Cortex of kidney (tissue), 1 donor: ENCODE measurements at places on chromosomes 3 and 15.

DNA sequence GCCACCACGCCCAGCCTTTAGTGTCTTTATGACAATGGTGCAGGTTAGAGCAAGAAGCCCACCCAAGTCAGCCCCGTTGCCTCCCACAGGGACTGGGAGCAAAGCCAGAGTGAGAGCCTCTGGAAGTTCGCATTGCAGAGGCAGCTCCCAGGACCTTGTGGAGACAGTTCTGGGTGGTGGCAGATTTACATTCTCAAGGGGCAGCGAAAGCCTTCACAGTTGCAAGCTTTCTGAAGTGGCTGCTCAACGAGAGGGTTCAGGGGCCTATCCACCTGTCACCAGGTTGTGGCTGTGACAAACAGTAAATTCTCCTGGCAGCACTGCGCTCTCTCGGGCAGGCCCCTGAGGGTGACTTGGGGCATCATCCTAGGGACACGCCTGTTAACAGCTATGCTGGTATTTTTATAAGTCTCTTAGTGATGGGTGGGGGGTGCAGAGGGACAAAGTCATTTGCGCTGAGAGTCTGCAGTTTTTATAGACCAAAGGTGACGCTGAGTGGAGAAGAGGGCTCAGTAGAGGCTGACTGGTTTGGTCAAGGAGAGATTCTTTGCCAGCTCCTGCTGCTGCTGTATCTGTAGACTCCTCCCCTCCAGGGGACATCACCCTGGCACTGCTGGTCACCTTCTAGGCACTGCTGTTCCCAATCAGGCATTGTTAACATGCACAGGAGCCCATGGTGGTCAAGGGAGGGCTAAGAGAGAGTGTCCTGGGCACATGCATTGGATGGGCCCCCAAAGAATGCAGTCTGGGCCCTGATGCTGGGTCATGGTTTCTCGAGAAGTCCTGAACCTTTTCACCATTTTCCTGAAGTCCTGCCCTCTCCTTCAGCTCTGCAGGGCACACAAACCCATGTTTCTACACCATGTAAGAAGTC is 57.5 kb upstream of the KLF13 start:
- DNase-seq = no peak

- DNase-seq = no peak
Measured at GRCh38 chr3:26621906-26622620, 509 bp upstream of the LRRC3B start.

DNA sequence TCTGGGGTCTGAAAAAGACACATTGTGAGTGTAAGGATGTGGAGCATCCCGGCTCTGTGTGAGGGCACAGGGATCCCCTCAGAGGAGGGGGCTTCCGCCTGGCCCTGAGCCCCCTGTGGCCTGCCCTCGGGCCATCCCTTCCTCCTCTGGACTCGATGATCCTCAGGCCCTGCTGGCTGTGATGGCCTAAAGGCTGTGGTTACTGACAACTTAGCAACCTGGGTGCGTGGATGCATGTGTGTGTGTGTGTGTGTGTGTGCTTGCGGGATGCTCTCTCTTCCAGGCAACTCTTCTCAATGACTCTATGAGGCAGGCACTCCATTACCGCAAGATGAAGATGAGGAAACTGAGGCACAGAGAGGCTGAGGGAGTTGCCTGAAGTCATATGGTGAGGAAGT is 66.0 kb downstream of the ASB7 start:
- no peak for DNase-seq

GRCh38 chr15:57320631-57321220 is 55.6 kb upstream of the CGNL1 start:
- no peak for DNase-seq

DNA sequence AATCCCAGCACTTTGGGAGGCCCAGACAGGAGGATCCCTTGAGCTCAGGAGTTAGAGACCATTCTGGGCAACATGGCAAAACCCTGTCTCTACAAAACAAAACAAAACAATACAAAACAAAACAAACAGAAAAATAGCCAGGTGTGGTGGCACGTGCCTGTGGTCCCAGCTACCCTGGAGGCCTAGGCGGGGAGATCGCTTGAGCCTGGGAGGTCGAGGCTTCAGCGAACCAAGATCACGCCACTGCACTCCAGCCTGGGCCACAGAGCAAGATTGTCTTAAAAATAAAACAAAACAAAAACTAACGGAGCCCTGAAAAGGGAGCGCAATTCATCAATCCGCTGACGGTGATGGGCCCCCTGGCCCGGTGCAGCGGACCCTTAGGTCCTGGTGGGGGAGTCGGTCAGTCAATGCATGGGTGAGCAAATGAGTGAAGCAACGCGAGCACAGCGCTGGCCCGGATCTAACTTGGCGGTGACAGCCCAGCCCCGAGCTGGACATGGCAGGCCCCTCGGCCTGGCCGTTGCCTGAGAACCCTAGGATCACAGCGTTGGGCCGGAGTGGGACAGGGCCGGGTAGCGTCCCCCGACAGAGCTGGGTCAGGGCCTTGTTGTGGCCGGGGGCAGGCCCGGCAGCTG is 52.4 kb upstream of the BLM start:
- no peak for DNase-seq

DNA sequence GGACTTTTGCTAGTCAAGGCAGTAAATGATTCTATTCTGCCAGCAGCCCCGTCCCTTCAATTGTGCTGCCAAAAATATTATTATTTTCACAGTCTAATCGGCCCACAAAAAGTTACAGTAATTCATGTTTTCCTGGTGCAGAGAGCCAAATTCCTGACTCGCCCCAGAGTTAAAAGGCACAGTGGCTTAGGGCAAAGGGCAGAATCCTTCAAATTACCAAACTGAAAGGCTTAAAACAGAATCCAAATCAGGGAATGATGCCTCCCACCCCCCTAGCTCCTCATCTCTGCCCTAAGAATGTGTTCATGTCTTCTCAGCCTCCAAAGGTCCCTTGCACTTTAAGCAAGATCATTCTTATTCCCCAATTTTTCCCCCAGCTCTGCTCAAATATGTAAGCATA is 477.8 kb upstream of the PROK2 start:
- no peak for DNase-seq

DNA sequence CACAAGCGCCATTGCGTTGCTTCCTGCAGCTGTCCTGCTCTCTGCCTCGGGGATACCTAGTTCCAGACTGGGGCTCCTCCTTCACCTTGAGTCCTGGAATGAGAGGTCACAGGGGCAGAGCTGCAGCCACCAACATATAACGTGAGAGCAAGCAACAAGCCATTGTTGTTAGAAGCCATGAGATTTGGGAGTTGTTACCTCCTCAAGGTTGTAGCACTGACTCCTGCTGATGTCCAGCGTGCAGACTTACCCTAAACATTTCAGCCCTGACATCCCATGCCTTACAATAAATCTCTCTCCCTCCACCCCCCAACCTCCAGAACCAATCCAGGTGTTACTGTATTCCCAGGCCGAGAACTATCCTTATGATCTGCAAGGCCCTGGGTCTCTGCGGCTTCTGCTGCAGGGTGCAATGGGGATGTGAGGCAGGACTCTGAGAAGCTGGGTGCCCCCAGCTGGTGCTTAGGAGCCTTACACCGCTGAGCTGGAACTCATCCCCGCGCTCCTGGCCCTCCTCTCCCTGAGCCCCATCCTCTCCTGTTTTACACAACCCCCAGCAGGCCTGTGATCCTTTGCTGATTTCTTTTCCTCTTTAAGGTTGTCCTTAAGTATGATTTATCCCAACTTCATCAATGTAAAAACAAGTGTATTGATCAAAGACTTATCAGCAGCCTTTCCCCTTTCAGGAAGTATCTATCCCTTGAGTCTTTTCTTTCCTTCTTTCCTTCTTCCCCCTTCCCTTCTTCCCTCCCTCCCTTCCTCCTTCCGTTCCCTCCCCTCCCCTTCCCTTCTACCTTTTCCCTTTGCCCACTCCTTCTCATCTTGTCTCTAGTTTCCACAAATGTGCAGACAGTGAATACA is 84.2 kb upstream of the ABHD2 start:
- DNase-seq = no peak

DNA sequence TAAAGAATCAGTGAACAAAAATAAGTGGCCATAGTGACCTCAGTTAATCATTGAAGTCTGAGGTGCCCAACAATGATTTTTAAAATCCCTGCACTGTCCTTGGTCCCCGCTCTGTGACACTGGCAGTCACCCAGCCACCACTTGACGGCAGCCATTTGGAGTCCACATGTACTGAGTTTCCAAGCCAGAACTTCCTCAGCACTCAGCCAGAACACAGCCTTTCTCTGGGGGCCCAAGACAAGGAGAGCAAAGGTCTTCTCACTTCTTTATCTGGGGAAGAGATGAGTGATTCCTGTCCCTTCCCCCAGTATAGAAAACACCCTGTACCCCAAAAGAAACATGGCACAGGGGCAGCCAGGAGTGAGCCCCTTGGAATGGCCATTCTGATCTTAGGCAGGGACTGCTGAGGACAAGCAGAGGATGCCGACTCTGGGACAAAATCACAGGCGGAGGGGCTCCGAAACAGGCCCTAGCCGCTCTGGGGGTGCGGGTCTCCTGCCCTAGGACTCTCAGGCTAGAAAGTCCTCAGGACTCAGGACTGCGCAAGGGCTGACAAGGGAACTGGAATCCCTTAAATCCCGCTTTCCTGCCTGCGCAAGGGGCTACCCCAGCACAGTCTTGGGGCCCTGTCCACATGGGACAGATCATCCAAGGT is 12.8 kb downstream of the PAK6 start:
- no peak for DNase-seq

GRCh38 chr3:70582803-70583202 is 270.4 kb upstream of the MDFIC2 start:
- no peak for DNase-seq

- DNase-seq = no peak
Measured at GRCh38 chr3:58370407-58370806, 37.7 kb downstream of the PXK start.

DNA sequence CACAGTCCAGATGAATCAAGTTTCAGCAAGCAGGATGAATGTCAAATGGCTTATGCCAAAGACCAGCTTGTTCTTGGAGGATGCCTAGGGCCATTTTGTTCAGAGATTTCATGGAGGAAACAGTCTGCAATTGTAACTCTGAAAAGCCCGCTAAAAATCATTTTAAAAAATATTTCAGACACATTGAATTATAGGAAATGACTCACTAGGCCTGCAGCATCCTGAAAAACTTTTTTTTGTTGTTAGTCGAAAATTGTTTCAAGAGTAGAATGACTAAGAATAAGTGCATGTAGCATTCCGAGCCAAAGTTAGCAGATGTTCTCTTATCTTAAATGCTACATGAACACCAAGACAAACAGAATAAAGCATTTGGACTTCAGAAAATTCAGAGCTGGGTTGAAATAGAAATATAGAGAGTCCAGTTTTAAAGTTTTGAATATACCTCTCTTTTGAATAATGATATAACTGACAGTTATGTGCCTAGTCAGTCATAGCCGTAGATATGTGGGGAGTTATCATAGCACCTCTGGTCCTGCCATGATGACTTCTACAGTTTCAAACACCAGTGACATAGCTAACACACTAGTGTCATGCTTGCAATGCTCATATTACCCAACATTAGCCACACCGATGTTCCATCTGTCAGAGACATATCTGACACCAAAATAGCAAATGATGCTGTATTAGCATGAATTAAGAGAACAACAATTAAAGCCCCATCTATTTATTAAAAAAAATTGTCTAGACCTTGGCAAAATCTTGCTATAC is 1462.8 kb upstream of the GBE1 start:
- no peak for DNase-seq

GRCh38 chr3:112128843-112129727 is 4.0 kb downstream of the GCSAM start:
- DNase-seq = no peak

- no peak for DNase-seq
Measured at GRCh38 chr3:101936419-101937356, 87.4 kb downstream of the NFKBIZ start.

GRCh38 chr3:188940573-188940932 is 231.2 kb upstream of the TPRG1 start:
- DNase-seq = no peak

DNA sequence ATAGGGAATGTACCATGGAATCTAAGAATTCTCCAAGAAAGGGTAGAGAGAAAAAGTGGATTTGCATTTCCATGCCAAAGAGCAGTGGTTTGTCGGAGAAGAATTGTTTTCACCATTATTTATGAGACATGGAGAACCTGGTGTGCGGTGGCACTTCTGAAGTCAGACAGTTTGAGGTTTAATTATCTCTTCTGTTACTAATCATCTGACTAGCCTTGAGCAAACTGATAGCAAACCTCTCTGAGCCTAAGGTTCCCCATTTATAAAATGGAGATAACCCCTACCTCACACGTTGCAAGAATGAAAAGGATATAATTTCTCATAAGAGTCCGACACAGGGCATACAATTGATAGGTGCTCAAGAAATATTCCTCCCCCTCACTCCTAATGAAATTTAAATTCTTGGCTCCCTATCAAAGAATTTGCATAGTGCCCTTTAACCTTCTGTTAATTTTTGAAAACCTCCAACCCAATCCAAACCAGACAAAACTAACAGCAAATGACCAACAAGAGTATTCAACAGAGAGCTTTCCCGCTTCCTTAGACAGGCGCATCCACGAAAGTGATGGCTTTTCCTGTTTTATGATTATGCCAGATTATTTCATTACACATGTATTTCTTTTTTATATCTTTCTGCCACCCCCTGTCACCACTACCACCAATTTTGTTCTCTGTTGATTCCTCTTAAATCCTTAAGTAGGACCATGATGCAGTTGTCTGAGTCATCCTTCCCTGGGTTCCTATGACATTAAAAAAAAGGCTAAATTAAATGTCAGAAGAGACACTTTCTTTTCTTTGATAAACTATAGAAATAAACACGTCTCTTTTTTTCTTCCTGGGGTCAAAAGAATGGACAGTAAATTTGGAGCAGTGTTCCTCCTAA is 28.5 kb downstream of the TMEM212 start:
- DNase-seq = no peak

GRCh38 chr3:174146008-174146407 is 713.1 kb upstream of the NAALADL2 start:
- no peak for DNase-seq

DNA sequence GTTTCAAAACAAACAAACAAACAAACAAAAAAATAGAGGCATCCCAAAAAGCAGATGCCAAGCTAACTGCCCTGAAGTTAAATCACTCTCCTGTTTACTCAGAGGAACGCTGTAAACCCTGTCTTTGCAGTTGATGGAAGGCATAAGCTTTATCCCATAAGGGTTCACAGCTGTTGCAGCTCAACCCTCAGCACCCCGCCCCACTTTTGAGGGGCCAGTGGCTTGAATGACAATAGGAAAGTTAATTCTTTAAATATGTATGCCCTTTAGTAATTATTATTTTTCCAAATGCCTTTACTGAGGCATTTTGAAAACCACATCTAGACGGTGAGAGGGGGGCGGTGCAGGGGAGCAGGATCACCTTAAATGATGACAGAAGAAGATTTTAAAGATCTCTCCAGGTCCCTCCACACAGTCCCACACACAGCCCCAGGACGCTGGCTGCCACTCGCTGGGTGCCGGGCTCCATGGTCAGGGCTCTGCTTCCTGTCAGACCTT is 272.1 kb downstream of the FAM43A start:
- no peak for DNase-seq

GRCh38 chr3:114697401-114697800 is 403.6 kb downstream of the TIGIT start:
- no peak for DNase-seq
